ENCODE measurements at places on chromosomes 5 and 9.

- no peak for DNase-seq
These were observed 473.5 kb downstream of the DNAH5 start for GRCh38 chr5:13470975-13471374.

GRCh38 chr9:134315716-134316448 is 10.4 kb upstream of the RXRA start:
- DNase-seq: no peak

GRCh38 chr9:137255448-137256114 is 454 bp downstream of the NELFB start:
- no peak for DNase-seq

- DNase-seq: no peak
These were observed 766.4 kb downstream of the PRELID2 start for GRCh38 chr5:145068721-145069120.

GRCh38 chr5:100840789-100841188 is 62.3 kb downstream of the ST8SIA4 start:
- no peak for DNase-seq

GRCh38 chr9:137492464-137493363 is 33.6 kb upstream of the NSMF start:
- no peak for DNase-seq

DNA sequence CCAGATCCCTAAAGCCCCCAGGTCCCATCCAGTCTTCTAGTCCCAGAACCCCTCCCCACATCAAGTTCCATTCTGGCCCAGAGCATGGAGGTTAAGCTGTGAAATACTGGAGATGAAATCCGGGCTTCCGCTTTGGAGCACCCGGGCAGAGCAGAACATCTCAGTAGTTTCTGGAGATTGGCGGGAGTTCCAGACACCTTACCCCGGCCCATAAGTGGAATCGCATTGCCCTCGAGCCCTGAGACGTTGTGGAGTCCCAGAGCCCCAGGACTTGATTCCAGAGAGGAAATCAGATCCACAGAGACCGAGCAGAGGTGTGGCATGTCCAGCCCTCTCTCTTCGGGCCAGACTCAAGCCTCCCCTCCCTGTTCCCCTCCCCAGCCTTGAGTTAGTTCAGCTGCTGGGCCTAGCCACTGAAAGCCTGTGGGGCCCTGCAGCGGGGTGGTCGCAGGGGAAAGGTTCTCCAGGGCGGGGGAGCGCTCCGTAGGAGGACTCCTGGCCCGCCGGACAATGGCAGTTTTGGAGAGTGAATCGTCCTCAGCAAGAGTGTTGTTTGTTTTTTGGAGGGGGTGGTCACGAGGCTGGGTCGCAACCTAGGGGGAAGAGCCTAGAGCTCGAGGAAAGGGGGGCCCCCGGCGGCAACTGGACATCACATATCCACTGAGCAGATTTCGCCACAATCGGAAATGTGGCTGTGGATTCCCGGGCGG is 1.0 kb upstream of the PAX5 start:
- DNase-seq: no peak

- DNase-seq: no peak
These were observed 62.7 kb downstream of the RAB14 start for GRCh38 chr9:121138973-121139372.

DNA sequence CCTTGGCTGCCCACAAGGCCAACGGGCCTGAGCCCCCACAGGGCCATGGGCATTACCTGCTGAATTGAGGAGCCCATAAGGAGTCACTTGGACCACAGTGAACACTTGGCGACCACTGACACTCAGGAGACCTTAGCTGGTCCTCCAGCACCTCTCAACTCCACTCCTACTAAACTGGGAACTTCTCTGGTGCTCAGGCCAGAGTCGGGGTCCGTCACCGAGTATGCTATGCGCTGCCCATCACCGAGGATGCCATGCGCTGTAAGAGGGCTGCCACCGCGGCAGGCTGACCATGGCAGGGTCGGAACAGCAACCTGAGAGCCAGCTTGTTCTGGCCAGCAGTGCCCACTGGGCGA is 600 bp upstream of the SQSTM1 start:
- DNase-seq: no peak

DNA sequence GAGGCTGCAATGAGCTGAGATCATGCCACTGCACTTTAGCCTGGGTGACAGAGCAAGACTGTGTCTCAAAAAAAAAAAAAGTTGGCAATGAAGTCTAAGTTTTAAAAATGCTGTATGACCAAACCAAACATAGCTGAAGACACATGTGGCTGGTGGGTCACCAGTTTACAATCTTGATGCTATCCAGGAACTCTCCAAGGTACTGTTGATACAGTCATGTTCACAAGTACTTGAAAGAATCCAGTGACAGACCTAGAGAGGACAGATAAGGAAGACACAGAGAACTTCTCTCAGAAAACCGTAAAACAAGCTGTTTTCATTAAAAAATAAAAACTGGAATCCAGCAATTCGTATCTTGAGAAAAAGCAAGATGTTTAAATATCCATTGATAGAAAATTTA is 95.7 kb downstream of the ACTBL2 start:
- DNase-seq: no peak

- no peak for DNase-seq
These were observed 125.3 kb upstream of the RFX3 start for GRCh38 chr9:3650994-3651622.

DNA sequence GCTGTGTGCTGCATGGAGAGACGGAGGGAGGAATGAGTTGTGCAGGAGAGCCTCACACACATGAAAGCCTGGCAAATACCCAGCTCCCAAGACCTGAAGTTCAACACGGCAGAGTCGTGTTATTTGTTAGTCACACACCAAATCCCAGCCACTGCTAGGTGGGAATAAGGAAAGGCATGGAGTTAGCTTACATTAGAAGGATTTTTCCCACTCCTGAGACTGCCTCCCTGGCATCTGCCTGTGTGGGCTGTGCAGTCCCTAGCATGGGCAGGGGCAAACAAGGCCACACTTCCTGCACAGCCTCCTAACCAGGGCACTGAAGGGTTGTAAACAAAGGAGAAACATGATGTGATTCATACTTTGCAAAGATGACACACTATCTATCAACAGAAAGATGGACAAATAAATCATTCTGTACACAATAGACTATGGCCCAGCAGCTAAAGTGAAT is 306.8 kb downstream of the SPOCK1 start:
- no peak for DNase-seq

DNA sequence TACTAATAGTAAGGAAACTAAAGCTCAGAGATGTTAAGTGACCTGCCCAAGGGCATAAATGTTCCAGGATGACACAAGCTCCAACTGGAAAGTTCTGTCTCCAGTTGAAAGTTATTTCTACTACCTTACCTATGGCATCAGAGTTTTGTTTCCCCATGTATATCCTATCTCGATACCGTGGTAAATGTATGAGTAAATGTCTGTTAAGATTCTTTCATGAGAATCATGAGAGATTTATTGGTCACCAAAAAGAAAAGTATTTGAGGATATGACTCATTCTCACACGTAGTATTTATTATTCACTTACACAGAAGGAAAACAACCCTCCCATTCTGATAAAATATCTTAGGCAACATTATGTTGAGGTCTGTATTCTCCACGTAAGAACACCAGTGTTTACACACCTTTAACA is 11.1 kb upstream of the SHOC1 start:
- no peak for DNase-seq

GRCh38 chr9:9045072-9045471 is 1245.5 kb upstream of the DMAC1 start:
- no peak for DNase-seq

DNA sequence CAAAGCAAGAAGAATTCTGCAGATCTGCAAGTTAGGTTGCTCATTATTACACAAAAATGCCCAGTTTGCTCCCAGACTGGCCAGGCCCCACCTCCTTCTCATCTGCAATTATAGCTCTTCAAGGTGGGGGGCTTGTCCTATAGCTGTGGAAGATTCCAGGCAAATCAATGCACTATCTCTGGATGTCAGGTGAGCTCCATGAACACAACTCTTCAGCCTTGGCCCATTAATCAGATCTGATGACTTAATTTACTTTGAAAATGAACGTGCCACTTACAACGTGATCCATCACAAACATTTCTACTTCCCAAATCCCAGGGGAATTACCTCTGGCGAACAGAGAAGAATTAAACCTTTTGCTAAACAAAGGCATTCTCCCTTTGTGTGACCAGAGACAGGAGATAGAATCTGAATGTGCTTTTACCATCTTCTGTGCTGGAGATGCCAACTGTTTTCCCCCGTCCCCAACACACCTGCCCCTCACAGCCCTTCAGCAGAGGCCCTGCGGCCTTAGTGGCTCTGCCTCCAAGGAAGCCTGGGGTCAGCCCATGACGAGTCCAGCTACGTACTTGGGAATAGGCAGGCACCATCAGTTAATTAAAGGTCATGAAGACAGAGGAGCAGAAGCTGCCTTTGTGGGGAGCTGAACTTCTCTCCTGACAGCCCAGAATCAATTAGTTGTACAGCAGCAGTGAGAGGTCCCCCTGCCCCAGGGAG is 60.5 kb downstream of the SNX18 start:
- DNase-seq: no peak

GRCh38 chr9:78626971-78627370 is 330.0 kb downstream of the PSAT1 start:
- no peak for DNase-seq

GRCh38 chr9:28206280-28206679 is 633.0 kb upstream of the C9orf72 start:
- DNase-seq: no peak

- no peak for DNase-seq
These were observed 186.6 kb downstream of the DOCK8 start for GRCh38 chr9:401223-401622.

DNA sequence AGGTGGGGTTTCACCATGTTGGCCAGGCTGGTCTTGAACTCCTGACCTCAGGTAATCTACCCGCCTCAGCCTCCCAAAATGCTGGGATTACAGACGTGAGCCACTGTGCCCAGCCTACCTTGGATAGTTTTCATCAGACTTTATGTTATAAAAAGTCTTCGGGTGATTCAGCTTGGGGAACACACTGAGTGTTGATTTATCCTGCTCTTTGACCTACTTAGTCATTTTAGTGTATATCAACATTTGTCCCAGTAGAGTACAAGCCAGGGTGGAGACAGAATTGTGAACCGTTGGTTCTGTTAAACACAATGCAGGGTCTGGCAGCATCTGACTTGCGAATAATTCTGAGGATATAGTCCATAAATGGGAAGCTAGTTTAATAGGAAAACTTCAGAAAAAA is 39.7 kb downstream of the NFX1 start:
- DNase-seq: no peak

GRCh38 chr5:87392801-87393200 is 19.9 kb downstream of the CCNH start:
- no peak for DNase-seq

DNA sequence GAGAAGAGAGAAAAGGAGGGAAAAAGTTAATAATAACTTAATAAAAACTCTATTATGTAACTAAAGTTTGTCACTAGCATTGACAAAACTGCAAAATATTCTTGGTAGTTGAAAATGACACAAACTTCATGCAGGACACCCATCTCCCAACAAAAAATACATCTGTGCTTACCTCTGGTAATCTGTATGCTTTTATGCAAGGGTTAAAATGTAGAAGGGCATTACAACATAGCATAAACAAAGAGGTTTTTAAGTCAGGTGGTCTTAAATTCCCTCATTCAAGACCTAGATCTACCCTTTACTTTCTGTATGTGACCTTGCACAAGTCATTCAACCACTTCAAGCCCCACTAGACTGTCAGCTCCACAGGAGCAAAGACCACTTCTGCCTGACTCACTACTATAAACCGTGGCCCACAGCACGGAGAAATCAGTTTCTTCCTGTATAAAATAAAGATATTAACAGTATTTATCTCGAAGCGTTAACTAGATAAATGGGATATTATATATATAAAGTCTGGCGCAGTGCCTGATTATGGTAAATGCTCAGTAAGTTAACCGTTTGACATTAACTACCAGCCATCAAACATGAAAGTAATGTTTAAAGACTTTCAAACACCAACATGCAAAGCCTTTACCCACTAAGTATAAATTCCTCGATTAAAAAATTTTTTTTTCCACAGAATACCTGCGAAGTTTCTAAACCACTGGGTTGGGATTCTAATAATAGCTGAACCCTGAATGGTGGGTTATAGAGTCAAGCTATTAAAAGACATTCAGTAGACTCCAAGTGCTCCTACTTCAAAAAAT is 2.0 kb downstream of the FBXL17 start:
- DNase-seq: no peak

DNA sequence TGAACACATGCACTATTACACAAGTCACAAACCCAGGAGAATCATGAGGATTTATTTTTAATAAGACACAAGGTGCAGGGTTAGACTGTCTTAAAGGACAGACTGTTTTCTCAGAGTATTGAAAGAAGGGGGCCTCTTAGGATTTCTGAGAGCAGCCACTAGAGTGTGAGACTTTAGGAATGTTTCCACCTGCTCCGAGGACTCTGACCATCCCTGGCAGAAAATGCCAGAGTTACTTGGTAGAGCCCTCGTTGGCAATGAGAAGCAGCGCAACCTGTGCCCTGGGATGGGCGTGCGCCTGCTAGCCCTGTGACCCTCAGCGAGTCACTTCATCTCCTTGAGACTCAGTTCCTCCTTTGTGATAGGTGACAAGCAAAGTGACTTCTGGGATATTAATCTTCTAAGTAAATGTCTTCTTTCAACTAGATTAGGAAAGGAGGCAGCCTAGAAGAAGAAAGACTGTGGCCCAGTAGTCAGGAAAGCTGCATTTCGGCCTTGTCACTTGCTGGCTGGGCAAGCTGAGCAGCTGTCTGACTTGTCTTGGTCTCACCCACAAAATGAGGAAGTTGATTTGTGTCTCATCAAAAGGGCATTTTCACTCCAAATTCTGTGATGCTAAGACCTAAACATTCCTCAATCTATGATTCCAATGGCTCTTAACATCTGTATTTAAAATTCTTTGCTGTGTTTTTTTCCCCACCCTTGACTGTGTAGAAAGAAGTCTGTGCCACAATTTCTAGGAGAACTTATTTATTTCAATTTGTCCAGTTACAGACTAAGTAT is 60.5 kb downstream of the PTCD2 start:
- DNase-seq: no peak

DNA sequence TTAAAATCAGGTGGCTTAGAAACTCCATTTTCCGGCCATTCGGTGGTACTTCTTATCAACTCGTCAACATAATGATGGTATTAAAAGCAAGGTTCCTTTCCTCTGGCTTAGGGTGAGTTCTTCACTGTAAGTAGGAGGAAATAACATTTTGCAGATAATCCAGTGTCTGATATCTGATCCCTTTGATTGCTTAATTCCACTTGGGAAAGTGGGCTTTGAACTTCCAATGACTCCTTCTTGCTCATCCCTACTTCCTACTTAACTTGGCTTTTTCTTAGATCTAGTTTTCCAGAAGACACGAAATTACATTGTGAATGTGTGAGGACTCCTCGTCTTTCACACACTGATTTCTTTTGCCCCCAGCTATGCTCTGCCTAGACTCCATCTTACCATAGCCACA is 31.5 kb downstream of the DDX31 start:
- DNase-seq: no peak

DNA sequence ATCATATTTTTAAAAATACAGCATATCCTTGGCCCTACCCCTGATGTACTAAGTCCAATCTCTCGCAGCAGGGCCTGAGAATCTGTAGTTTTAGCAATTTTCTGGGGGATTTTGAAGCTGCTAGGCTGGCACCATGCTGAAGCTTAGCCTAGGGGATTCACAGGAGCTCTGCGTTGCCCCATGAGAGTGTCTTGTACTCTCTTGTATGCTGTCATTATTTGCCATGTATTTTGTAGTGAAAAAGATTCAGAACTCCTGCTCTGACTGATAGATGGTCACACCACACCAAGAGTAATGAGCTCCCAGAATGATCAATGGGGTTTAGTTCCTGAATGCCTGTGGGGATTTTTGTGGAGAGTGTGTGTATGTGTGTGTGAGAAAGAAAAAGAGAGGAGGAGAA is 20.7 kb upstream of the TRMT10B start:
- DNase-seq: no peak

GRCh38 chr5:139147483-139148087 is 50.6 kb downstream of the SIL1 start:
- no peak for DNase-seq
